ENCODE measurements at places on chromosomes 1 and 21. TPM values are rescaled to one million over a fixed set of nuclear protein-coding genes. Genes with fewer than 3 reads are reported as not detected.

The DNASE2B gene
- not detected for total RNA-seq

The VANGL2 gene
- total RNA-seq, result under 0.01 TPM

The PANK4 gene
- total RNA-seq, result 33.4 TPM

The C1orf232 gene
- total RNA-seq, result not detected

The IL10 gene
- total RNA-seq, result not detected

The TMEM125 gene
- not detected for total RNA-seq

The CLCNKB gene
- 0.12 TPM for total RNA-seq

The E2F2 gene
- total RNA-seq, result 0.50 TPM

The IGSF21 gene
- not detected for total RNA-seq

The SLC45A1 gene
- 1.5 TPM for total RNA-seq

The CAPZA1 gene
- total RNA-seq, result 234 TPM

The SETD4 gene
- 17.6 TPM for total RNA-seq

The SHE gene
- total RNA-seq, result 0.12 TPM

The KRTAP11-1 gene
- total RNA-seq, result not detected

The ILDR2 gene
- total RNA-seq, result not detected

The ASAP3 gene
- 23.6 TPM for total RNA-seq

The SH3BGRL3 gene
- 30.1 TPM for total RNA-seq

The C1orf146 gene
- not detected for total RNA-seq

The PGLYRP4 gene
- not detected for total RNA-seq

The MPZ gene
- 0.87 TPM for total RNA-seq

The NUP210L gene
- under 0.01 TPM for total RNA-seq

The ZMYND12 gene
- 0.66 TPM for total RNA-seq

The AMY1B gene
- total RNA-seq, result not detected

The PALMD gene
- 0.37 TPM for total RNA-seq

The SPRR3 gene
- total RNA-seq, result not detected

The KCNE2 gene
- total RNA-seq, result not detected

The OR2AJ1 gene
- not detected for total RNA-seq

The GBP2 gene
- total RNA-seq, result 31.6 TPM

The KRTAP26-1 gene
- total RNA-seq, result not detected

The TGFB2 gene
- total RNA-seq, result 4.5 TPM

The PLA2G2F gene
- not detected for total RNA-seq
